ENCODE measurements at places on chromosomes 11 and 22.

- no peak for DNase-seq
These were observed 107.3 kb upstream of the B3GAT1 start for GRCh38 chr11:134519390-134519750.

DNA sequence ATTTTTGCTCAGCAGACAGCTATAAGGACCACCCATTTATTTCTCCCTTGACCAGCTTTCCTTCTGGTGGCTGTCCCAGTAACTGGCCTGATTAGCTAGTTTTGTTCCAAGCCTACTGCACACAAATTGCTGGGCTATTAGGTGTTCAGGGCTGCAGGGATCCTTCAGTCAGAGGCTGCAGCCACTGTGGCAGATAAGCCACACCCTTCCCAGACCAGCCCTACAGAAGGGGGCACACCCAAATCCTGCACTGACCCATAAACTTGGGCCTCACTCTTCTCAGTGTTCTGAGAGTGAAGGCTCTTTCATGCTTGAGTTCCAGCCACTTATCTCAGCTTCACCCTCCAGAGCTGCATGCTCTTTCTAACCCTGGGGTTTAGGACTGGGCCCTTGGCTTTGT lies 200.0 kb downstream of the AASDHPPT start:
- no peak for DNase-seq

DNA sequence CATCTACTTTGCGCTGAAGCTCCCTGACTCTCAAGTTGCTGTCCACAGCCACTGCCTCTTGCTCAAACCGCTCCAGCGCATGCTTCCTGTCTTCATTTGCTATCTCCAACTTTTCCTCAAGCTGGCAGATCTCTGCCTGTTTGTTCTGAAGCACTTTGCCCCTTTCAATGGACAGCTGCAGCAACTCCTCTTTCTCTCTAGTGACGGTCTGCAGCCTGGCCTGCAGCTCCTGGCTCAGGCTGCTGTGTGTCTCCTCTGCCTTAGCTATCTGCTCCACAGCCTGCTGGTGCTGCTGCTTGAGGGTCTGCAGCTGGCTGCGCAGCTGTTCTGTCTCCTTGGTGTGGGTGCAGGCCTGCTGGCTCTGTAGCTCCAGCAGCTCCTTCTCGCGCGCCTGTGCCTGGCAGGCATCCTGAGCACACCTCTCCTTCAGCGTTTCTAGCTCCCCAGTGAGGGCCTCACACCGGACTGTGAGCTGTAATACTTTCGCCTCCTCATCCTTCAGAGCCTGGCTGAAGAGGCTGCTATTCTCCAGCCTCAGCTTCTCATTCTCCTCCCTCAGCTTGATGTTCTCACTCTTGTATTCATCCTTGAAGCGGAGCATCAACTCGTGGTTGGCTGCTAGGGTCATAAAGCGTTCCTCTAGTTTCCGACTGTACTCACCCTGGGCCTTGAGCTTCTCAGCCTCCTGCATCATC lies 723 bp downstream of the CCDC89 start:
- peak; percentile 43 for DNase-seq

DNA sequence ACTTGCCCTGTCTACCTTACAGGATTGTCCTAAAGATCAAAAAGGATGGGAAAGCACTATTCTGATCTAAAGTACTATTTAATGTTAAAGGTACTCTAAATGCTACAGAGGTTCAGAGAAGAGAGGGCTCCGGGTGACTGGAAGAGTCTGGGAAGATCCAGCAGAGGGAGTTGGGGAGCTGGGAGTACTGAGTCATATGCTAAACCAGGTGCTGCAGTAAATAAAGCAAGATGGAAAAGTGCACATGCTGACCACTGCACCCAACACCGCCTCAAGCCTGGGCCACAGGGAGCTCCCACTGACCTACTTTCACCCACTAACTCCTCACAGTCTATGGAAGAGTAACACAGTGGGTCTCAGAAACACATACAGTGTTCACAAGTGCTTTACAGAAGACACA lies 49.3 kb downstream of the WT1 start:
- no peak for DNase-seq

DNA sequence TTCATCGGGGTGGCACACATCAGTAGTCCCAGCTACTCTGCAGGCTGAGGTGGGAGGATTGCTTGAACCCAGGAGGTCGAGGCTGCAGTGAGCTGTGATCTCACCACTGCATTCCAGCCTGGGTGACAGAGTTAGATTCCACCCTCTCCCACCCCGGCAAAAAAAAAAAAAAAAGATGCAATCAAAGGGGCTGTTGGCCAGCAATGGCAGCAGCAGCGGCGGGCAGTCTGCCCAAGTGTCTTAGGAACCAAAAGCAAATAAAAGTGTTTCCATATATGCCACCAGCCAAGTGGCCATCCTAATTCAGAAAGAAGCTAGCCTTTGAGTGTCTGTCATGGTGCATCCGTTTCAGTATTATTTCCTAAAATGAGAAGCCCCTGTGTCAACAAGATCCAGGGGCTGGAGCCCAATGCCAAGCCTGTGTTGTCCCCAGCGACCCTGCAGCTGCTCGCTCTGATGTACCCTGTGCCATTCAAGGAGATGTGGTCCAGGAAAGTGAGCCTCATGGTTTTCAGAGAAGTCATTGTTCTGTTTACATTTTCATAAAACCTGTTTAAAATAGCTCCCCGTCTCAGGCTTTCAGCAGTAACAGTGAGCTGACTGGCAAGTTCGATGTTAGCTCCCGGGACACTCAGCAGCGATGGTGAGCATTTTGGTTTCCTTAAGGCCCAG lies 12.5 kb downstream of the CDPF1 start:
- DNase-seq: no peak

GRCh38 chr11:118226781-118227180 lies 2.0 kb upstream of the JAML start:
- DNase-seq: no peak

DNA sequence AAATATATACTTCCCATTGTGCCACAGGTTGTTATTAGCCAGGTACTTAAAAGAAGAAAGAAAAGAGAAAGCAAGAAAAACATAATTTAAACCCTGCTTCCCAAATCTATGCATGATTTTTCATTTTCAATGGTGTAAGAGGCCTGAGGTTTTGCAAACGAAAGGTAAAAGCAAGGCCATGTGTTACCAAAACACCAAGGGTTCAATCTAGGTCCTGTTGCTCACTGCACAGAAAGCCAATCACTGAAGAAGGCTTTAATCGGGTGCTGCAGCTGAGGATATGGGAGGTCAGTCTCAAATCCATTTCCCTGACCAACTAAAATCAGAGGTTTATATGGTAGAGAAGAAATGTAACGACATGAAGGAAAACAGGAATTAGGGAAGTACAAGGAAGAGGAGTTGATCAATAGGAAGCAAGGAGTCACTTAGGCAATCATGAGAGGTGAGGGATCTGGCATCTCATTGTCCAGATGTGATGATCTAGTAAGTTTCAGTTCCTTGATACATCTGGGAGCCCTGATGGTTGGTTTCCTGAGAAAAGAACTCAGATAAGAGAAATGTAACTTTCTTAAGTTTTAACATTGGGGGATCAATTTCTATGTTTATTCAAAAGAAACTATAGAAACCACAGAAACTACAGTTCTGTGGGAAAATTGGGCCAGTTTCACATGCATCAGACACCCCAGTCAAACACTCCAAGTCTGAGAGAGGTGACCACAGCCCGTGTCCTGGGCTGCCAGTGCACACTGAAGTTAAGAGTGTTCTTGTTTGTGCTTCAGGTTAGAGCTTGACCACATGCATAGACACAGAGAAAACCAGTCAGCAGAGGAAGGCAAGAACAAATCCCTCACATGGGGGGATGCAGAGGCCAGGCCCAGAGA lies 18.1 kb upstream of the DKK3 start:
- DNase-seq: no peak

- DNase-seq: no peak
These were observed 879.4 kb upstream of the TENM4 start for GRCh38 chr11:80320226-80320625.

DNA sequence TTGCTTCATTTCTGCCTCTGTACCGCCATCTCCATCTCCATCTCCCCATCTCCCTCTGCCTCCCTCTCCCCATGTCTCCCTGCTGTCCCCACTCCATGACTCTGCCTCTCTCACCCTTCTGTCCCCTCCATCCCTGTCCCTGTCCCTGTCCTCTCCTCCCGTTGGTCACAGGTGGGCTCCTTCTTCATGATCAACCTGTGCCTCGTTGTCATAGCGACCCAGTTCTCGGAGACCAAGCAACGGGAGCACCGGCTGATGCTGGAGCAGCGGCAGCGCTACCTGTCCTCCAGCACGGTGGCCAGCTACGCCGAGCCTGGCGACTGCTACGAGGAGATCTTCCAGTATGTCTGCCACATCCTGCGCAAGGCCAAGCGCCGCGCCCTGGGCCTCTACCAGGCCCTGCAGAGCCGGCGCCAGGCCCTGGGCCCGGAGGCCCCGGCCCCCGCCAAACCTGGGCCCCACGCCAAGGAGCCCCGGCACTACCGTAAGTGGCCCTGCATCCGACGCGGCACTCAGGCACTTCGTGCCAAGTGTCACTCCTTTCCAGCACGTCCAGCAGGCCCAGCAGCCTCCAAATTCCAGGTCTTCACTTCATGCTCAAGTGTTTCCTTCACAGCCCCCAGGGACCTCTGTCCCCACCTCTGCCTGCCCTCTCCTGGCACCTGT lies 76.0 kb downstream of the CACNA1I start:
- DNase-seq: no peak

DNA sequence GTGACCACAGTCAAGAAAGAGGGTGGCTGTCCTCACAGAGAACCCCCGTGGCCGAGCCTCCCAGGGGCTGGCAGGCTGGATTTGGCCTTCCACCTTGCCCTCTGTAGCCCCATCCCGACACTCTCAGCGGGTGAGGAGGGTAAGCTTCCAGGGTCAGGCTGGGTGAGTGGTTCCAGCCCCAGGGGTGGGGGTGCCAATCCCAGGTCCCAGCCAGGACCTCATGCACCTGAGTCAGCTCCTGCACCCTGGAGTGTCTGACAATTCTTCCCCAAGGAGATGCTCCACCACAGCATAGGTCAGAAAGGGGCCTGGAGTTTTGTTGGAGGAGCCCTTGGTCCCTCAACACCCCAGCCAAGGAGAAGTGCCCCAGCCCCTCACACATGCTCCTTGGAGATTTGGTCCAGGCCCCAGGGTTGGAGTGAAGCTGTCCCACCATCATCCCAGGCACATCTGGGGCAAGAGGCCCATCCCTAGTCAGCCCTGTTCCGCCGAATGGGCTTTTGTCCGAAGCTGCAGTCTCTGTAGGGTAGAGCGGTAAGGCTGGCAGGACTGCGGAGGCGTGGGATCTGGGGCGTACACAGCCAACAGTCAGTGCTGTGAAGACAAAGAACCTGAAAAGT lies 8.4 kb downstream of the LINC01488 start:
- DNase-seq: no peak

Data from NCI-H510A (cell line).